ENCODE measurements at places on chromosomes 11 and 22.

DNA sequence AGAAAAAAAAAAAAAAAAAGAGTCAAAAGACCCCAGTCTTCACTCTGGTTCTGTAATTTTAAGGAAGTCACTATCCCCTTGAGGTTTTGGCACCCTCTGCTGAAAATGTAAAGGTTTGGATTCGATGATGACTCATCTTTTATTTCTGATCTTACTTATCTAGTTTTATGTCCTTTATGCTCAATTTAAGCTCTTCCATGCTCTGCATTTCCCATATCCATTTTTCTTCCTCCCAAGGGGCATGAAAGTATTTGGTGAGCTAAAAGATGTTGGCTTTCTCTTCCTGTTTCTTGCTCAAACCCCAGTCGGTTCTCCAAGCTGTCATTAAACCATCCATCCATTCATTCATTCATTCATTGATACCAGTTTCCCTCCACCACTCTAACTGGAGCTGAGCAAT is 61.0 kb upstream of the CDON start:
- DNase-seq: no peak

DNA sequence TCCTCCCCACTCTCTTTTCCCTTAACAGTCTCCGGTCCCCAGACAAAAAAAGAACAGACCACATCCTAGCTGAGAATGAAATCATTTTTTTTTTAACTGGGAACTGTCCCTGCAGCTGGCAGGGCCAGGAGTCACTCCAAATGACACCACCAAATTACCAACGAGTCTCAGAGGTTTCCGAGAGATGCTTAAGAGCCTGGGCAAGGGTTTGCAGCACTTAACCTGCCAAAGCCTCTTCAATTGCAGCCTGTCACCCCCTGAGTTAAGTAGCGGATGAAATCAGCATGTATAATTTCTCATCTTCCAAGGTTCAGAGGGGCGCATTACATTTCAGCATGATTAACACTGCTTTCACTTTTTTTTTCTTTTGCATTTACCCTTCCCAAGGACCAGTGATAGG is 71.8 kb downstream of the TENM4 start:
- no peak for DNase-seq

- no peak for DNase-seq
These were observed 70.6 kb upstream of the SHANK2 start for GRCh38 chr11:71322861-71323582.

DNA sequence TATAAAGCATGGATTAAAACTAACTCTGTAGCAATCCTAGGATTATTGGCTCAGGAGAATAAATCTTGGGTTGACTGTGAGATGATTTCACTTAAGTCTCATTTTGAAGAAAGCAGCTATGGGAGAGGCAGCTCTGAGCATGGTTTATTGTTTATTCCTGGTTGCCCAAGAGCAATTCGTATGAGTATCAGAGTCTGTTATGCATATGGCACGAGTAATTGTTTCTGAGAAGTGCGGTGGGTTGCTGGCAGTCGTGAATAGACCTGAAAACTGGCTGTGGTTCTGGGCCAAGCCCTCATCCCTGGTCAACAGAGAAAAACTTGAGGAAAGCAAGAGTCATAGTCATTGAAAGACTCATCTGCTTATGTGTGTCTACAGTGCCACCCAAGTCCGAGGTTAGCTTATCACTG is 26.8 kb downstream of the DIXDC1 start:
- DNase-seq: no peak

DNA sequence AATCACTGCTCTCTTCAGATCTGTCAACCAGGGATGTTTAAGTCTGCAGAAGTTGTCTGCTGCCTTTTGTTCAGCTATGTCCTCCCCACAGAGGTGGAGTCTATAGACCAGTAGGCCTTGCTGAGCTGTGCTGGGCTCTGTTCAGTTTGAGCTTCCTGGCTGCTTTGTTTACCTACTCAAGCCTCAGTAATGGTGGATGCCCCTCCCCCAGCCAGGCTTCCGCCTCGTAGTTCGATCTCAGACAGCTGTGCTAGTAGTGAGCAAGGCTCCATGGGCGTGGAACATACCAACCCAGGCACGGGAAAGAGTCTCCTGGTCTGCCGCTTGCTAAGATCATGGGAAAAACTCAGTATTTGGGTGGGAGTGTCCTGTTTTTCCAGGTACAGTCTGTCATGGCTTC is 27.6 kb upstream of the CASP12 start:
- DNase-seq: no peak

All from neuronal stem cell (in vitro differentiated cells).